ENCODE measurements at places on chromosomes 11 and 22. TPM values are rescaled to one million over a fixed set of nuclear protein-coding genes. Genes with fewer than 3 reads are reported as not detected.

DNA sequence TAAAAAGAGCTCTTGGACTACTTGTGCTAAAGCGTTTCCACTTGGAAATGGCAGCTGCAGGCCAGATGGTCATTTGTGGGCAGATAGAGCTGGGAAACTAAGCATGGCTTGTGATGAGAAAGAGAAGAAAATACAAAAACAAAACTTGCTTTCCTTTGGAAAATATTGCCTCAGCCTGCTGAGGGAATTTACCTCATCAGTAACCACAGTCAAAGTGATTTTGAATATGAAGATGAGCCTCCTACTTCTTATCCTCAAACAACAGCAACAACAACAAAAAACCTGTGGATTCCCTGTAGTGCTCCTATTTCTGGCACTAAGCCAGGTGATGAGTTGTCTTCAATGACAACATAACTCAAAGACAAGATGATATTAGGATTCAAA lies 62.7 kb upstream of the FIBIN start:
- no peak for DNase-seq

- DNase-seq: no peak
Observed at GRCh38 chr11:45086526-45086925, 59.9 kb upstream of the PRDM11 start.

C11orf24 gene
- 9.8 TPM for total RNA-seq

GRCh38 chr11:80773919-80774318 lies 1333.1 kb upstream of the TENM4 start:
- no peak for DNase-seq

LRRN4CL gene
- 0.57 TPM for total RNA-seq

- no peak for DNase-seq
Observed at GRCh38 chr11:115739878-115740277, 235.7 kb upstream of the CADM1 start.

DNA sequence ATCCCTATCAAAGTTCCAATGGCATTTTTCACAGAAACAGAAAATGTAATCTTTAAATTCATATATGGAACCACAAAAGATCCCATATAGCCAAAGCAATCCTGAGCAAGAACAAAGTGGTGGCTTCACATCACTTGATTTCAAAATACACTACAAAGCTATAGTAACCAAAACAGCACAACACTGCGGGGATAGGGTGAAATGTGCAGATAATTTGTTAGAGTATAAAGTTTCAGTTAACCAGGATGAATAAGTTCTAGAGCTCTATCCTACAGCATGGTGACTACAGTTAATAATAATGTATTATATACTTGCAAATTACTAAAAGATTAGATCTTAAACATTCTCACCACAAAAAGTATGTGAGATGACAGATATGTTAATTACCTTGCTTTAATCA lies 55.5 kb downstream of the MAPK1 start:
- no peak for DNase-seq

DNA sequence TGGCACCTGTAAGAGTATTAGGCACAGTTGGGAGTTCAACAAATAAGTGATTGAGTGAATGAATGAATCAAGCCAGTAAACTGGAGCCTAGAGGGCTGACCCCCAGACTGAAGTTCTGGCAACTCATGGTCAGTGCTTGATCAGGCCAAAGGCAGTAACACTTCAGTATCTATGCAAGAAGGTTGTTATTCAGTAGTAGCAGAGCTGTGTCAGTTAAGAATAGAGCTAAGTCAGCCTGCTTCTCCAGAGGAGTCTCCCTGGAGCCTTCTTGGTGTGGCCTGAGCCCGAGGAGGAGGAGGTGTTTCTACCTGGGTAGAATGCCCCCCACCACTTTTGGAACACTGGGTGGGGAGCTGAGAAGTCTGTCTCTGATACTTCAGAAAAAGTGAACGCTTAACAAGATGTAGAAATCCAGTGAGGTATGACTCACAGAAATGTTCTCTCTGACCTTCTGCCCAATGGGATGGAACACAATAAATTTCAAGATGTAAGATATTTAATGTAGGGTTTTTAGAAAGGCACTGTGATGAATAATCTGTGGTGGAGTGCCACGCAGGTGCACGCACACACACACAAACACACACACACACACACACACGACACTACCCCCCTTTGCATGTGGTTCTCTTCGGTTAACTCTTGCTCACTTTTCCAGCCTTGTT lies 219.9 kb downstream of the HIPK3 start:
- DNase-seq: no peak

DNA sequence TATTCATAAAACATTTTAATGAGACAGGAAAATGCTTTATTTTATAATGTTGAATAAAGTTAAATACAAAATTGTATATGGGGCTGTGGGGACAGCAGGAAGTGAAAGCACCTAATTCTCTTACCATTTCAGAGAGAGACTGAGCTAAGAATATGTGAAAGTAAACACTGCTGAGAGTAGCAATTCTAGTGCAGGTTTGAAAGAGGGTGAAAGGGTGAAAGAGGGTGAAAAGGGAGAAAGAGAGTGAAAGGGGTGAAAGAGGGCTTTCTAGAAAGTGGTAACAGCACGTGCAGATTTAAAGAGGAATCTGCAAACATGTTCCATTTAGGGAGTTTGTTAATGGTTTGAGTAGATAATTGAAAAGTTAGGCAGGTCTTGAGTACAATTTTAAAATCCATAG lies 652.0 kb upstream of the CCDC90B start:
- DNase-seq: no peak

GRCh38 chr11:98561252-98561651 lies 459.5 kb upstream of the CNTN5 start:
- no peak for DNase-seq

- DNase-seq: peak; percentile 25
Observed at GRCh38 chr11:95262994-95263765, 32.2 kb upstream of the SESN3 start.

DNA sequence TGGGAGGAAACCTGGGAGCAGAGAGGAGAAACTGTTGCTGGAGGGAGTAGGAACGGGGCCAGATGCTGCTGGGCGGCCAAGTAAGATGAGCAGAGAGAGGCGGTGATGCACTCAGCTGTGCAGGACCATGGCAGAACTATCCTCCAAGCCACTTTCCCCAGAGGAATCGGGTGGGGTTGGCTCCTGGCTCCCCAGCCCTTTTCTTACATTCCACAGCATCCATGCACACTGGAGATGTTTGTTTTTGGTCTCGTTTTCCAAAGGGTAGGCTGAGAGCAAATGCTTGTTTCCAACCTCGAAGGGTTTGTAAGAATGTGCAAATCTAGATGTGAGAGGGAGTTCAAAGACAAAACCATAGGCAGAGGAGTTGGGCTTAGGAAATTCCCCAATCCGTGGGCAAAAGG lies 73.2 kb downstream of the DBX1 start:
- DNase-seq: no peak

MMP1 gene
- total RNA-seq: 3.1 TPM

APOL2 gene
- 46.3 TPM for total RNA-seq

- DNase-seq: no peak
Observed at GRCh38 chr22:44759430-44760310, 7.3 kb downstream of the ARHGAP8 start.

GRCh38 chr11:69053169-69053477 lies 4.4 kb downstream of the TPCN2 start:
- no peak for DNase-seq

- DNase-seq: no peak
Observed at GRCh38 chr11:116466191-116466590, 306.6 kb downstream of the BUD13 start.

DNA sequence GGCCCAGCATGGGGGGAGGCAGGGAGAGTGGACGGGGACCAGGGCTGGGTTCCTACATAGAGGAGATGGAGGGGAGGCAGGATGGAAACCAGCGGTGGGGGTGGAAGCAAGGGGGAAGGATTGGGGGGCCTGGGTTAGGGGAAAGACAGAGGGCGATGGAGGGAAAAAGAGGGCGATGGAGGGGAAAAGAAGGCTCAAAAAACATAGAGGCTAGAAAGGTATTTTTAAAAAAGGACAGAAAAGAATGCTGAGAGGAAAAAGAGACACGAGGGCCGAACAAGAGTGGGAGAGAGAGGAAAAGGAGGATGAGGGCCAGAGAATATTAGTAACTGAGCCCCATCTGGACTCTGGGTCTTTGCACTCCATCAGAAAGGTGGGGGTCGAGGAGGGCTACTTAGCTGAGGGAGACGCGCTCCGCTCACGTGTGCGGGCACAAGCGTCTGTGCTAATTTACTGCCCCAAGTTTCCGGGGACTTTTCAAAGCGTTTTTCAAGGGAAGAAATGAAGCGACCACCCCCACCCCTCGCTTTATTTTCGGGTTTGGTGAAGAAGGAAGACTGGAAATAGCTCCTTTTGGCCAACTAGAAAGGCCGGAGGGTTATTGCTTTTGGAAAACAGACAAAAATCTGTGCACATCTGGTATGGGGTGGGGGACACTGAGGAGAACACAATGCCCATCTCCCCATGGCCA lies 14.5 kb downstream of the PAX6 start:
- peak; percentile 13 for DNase-seq

- DNase-seq: no peak
Observed at GRCh38 chr11:71215425-71215965, 36.9 kb downstream of the SHANK2 start.

MMP8 gene
- total RNA-seq: 1.5 TPM

- DNase-seq: no peak
Observed at GRCh38 chr22:47124451-47124881, 362.0 kb downstream of the TBC1D22A start.

TEX54 gene
- total RNA-seq: not detected

GLYAT gene
- not detected for total RNA-seq

- DNase-seq: no peak
Observed at GRCh38 chr11:83008581-83008923, 63.1 kb downstream of the RAB30 start.

PRODH gene
- 65.7 TPM for total RNA-seq

GRCh38 chr11:128330203-128330602 lies 257.2 kb downstream of the ETS1 start:
- DNase-seq: no peak

DNA sequence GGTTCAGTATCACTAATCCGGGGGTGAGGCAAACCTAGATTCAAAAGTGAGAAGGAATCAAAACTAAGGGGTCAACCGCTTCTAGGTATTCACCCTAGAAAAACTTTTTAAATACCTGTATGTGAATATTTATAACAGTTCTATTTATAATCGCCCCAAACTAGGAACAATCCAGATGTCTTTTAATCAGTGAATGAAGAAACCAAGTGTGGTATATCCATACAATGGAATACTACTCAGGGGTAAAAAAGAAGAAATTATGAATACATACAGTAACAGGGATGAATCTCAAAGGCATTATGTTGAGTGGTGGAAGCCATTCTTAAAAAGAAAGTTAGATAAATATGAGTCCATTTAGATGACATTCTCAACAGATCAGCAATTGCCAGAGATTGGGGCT lies 178.0 kb upstream of the BLID start:
- DNase-seq: no peak

CHEK2 gene
- 10.0 TPM for total RNA-seq

OLFML1 gene
- total RNA-seq: 28.1 TPM

OR51G1 gene
- total RNA-seq: not detected

- DNase-seq: no peak
Observed at GRCh38 chr11:34346551-34346950, 11.3 kb downstream of the ABTB2 start.

All from lung (tissue), 17 donors.